ENCODE measurements at places on chromosomes 16 and 17.

DNA sequence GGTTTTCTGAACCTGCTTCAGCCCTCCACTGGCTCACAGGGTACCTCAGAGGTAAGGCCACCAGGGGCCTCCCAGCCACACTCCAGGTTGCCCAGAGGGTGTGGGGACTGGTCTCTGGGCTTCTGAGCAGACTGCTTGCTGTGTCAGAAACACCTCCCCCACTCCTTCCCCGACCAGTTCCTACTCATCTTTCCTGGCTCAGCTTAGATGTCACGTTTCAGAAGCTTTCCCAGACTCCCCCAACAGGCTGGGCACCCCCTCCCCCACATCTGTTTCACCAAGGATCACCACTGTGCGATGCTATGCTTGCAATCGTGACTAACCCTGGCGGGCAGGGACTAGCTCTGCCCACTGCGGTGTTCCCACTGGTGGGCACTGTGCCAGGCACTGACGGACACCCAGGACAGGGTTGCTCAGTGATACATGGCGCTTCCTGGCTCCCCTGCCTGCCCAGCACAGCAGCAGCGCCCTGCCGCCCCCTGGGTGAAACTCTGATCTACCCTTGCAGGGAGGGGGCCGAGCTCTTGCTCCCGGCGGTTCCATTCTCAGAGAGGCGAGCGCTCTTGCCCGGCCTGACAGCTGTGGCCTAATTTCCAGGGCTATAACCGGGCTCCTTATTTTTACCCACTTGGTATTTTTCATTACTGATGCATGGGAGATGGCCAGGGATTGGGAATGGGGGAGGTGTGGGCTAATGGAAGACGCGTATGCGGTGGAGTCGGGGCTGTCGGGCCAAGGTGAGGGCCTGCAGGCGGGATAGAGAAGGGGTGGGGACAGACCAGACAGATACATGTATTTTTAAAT, 29.4 kb upstream of the MTSS2 start:
- DNase-seq, result no peak

GRCh38 chr17:44844390-44844830, 3.3 kb upstream of the HIGD1B start:
- no peak for DNase-seq

DNA sequence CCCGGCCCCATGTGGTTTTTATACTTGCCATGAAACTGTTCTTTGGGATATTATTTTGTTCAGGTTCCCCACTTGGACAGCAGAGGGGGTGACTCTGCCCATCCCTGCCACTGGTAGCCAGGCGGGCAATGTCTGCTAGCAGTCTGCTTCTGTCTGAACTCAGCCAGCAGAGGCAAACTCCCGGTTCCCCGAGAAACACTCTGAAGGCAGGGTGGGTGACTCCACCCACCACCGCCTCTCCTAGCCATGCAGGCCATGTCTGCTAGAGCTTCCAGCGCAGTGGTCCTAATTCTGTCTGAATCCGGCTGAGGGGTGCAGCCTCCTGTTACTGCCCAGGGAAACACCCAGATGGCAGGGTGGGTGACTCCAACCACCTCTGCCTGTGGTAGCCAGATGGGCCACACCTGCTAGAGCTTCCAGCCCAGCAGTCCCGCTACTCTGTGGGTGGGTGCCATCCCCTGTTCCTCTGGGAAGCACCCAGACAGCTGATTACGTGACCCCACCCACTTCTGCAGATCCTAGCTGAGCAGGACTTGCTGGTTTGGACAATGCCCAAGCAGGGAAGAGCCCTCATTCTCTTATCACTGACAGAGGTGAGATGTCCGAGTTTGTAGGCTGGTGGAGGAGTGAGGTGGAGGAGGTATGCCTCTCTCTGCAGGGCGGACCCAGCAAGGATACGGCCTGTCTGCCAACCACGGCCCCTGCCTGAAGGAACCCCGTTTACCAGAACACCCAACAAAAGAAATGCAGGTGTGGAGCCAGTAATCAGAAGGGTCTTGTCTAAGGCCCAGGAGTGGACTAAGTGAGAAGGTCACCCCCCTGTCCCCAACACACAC, 22.4 kb downstream of the NLRP1 start:
- no peak for DNase-seq

DNA sequence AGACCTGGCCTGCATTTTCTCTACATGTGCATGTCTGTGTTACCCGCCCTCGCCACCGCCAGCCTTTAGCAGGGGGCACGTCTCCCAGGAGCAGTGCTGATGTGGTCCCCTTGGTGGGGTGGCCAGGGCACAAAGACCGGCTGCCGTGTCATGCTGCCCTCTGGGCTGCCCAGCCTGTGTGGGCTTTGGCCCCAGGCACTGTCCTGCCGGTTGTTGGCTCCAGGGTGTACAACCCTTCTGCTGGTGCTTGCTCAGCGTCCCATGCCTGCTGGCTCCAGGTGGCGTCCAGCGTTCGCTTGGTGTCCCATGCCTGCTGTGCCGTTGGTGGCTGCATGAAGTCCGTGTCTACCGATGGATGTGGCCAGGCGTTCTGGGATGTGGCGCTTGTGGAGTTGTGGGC, 4.1 kb downstream of the BAIAP2 start:
- no peak for DNase-seq

GRCh38 chr17:82985973-82986372, 93.4 kb upstream of the METRNL start:
- DNase-seq, result peak; percentile 26

DNA sequence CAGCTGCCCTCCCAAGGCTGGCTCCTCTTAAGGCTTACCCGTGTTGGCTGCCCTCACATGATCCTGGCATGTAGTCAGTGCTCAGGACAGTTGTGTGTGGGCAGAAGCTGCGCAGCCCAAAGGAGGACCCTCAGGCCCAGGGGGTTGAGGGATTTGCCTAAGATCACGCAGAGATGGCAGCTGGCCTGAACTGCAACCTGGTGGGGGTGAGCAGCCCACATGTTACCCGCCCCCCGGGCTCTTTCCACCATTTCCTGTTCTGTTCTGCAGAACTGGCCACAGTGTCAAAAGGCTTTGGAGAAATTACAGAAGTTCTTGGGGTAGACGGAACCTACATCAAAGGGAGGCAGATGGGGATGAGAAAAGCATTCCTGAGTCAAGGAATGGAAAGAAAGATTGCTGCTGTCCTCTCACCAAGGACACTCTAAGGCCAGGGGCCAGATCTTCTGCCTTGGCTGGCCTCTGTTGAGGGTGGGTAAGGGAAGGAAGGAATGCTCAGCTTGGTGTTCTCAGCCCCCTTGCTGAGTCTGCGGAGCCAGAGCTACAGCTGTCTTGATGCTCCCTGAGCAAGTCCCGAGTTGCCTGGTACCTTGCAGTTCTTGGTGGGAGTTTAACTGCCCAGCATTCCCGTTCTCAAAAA, 53.0 kb downstream of the EPN2 start:
- DNase-seq, result no peak

DNA sequence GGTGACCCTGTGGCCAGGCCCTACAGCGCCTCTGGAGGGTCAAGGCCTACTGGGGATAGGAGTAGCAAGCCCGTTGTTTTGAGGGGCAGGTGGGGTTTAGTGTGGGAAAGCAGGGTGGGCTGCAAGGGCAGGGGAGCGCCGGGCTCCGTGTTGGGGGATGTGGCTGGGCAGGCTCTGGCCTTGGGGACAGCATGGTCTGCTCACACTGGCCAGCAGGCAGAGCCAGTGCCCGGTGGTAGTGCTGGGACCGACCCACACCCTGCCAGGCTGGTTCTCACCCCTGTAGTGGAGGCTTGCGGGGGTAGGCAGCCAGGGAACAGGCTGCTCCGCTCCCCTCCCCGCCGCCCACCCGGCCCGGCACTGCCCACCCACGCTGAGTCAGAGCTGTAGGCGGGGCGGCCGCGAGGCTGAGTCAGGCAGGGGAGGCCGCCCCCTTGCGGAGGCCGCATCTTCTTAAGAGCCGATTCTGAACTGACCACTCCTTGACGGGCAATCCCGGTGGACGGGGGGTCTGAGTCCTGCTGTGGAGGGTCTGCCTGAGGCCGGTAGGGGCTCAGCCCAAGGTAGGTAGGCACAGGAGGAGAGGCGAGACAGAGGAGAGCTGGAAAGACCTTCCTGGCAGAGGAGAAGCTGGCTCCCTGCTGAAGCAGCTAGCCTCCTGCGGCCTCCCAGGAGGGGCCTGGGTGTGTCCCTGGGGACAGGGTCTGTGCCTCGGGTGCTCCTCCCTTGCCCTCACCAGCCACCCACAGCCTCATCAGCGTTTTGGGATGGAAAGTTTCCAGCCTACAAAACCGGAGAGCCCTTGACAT, 62.4 kb downstream of the BAIAP2 start:
- peak; percentile 22 for DNase-seq

DNA sequence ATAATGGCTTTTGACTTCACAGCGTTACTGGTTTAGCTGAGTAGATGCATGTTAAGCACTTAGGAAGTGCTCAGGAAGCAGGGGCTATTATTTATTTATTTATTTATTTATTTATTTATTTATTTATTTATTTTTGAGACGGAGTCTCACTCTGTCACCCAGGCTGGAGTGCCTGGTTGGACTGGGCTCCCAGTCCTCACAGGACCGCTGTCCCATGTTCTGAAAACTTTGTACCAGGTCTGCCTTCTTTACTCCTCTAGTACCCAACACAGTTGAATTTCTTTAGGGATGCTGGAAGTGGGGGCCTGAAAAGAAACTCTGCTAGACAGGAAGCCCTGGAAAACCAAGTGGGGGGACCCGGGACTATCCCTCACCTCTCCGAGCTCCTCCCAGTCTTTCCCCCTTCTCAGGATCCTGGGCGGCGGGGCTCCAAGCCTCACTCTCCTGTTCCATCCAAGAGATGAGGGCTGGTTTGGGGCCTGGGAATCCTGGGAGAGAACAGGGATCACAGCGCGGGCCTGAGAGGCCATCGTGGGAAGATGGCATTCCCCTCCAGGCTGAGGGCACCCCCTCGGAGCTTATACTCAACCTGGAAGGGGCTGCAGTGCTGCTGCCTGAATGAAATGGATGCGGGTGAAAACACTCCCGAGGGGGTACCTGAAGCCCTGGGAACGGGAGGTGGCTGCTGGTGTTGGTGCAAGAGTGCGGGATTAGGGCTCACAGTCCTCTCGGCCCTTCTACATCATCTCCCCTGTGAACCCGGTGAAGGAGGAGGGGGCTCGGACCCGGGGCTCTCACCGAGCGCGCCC, 674 bp downstream of the ZNF688 start:
- no peak for DNase-seq

DNA sequence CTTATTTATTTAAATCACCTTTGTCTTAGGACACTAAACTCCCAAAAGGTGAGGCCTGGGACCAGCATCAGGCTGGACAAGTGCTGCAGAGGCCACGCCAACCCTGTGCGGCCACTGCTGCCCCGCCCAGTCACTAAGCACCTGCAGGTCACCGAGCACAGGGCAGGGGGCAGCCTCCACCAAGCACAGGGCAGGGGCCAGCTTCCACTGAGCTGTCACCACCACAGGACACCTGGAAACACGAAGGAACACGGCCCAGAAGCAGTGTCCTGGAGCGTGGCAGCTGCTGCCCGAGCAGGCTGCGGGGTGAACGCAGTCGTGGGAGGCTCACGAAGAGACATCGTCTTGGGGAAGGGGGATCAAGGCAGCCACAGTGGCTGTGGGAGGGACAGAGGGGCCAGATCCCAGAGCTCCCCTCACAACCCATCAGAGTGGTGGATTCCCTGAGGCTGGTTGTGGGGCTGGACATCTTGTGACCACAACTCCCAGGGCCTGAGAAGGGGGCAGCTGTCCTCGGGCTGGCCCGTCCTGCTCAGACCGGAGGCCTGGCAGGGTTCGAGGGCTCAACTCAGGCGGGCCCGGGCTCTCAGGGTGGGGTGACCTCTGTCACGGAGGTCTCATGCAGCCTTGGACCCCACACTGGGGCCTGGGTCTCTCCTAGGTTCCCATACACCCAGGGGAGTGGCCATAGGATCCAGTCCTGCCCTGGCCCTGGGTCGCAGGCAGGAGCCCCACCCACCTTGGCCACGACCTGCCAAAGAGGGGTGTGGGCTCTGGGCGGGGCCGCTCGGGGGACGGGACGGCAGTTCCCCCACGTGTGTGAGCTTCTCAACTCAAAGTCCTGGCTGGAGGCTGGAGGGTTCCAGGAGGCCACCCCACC, 18.7 kb downstream of the RAB40B start:
- DNase-seq, result no peak

Data from stimulated activated CD8-positive, alpha-beta memory T cell treated with anti-CD3 and anti-CD28 coated beads, Interleukin-15, amount 100 ng/mL, for 1 hour (primary cell).